Hippocampal formation (tissue), 2 donors: ENCODE measurements at places on chromosomes 7 and 10.
A peak's percentile ranks its signal among the peaks of the same experiment; 100 is the strongest.

- DNase-seq = no peak
These were observed 53.1 kb downstream of the GNAI1 start for GRCh38 chr7:80187727-80188126.

- DNase-seq = peak; percentile 66
These were observed 745.1 kb upstream of the LRRTM3 start for GRCh38 chr10:66180581-66181318.

DNA sequence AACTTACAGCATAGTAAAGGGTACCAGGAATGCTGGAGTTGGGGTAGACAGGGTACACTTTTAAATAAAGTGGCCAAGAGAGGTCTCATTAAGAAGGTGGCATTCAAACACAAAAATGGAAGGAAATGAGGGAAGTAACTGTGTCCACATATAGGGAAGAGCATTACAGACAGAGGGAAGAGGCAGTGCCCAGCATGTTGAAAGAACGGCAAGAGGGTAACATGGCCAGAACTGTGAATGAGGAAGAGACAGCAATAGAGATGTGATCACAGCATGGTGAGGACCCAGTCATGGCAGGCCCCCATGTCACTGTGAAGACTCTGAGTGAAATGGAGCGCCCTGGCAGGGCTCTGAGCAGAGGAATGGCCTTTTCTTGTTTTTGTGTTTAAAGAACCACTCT is 35.1 kb upstream of the ZNRF2 start:
- DNase-seq = no peak

- no peak for DNase-seq
These were observed 44.9 kb downstream of the FIGNL1 start for GRCh38 chr7:50405221-50405620.

DNA sequence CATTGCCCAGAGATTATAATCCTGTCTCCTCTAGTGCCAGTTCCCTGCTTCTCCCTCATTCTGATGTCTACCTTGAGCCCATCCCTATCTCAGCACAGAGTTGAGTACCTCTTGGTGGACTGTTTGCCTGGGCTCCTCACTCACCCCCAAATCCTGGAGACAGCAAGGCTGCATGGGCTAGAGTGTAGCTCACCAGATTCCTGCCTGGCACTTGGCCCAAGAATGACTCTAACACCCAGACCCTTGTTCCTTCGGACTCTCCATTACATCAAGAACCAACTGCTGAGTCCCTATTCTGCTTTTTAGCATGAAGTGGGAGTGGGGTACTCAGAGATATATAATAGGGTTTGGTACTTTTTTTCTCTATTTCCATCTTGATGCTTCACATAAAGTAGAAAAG is 22.1 kb downstream of the FAM13C start:
- DNase-seq = no peak

DNA sequence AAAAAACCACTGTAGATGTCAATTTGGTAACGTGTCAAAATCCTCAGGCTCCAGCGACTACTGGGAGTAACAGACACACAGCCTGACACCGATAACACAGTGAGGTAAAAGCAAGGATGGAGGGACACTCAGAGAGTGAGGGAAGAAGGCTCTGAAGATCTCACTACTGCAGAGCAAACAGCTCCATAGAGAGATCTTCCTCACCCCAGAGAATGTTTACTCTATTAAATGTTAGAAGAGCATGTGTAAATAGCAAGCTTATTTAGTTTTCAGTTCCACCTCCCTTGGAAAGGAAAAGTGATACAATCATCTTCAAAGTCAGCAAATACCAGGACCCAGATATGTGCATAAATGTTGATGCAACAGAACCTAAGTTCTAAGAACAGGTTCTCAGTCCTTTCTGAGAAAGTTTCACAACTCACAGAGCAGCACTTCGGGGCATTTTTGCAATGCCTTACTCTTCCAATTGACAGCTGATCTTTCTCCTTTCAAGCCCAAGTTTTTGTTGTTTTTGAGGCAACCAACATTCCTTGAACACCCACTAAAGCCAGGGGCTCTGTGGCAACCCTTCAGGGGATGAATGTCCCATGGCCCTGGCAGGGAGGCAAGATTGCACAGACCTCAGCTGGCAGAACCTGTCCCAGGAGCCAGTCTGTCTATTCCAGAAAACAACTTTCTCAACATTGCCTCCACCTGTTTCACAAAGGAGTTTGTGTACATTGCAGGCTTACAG is 177.4 kb downstream of the SFMBT2 start:
- DNase-seq = no peak

DNA sequence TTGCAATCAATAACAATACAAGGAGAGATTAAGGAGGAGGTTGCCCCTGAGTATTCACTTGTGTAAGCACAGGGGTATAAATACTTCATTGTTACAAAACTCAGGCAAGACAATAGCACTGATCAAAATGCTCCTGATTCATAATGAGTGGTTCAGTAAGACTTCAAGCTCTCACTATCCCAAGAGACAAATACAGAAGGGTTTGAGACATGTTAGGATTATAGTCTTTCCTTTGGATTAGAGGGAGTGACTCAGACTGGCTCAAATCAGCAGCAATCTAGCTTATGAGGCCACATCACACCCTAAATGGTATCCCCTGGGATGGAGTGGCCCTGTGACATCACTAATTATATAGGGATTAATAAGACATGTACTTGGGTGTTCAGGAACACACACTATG is 167.2 kb upstream of the HGF start:
- DNase-seq = no peak

DNA sequence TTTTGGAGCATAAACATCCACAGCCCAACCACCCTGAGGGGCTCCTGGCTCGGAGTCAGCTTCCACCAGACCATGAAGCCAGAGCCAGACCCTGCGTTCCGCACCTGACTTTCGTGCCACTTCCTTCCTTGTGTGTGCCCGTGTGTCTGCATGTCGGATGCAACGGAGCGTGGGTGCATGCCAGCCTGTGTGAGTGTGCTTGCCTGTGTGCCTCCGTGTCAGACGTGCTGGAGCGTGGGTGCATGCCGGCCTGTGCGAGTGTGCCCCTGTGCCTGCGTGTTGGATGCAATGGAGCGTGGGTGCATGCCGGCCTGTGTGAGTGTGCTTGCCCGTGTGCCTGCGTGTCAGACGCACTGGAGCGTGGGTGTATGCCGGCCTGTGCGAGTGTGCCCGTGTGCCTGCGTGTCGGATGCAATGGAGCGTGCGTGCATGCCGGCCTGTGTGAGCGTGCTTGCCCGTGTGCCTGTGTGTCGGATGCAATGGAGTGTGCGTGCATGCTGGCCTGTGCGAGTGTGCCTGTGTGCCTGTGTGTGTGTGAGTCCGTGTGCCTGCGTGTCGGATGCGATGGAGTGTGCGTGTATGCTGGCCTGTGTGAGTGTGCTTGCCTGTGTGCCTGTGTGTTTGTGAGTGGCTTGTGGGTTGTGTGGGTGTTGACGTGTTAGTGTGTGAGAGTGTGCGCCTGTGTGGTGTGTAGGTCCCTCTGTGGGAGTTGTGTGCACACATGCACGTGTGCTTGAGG is 28.1 kb upstream of the KNDC1 start:
- no peak for DNase-seq

GRCh38 chr10:91579329-91579985 is 53.4 kb downstream of the PPP1R3C start:
- no peak for DNase-seq

DNA sequence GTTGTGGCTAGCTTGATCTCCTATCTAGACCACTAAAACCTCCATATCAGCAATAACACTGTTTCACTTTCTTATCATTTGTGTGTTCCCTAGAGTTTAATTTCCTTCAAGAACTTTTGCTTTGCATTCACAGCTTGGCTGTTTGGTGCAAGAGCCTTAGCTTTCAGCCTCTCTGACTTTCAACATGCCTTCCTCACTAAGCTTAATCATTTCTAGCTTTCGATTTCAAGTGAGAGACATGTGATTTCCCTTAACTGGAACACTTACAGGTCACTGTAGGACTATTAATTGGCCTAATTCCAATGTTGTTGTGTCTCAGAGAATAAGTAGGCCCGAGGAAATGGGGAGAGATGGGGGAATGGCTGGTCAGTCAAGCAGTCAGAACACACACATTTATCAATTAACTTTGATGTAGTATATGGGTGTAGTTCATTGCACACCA is 10.6 kb upstream of the BPGM start:
- DNase-seq = no peak

- DNase-seq = no peak
These were observed 778.5 kb downstream of the NRG3 start for GRCh38 chr10:82653244-82654155.

DNA sequence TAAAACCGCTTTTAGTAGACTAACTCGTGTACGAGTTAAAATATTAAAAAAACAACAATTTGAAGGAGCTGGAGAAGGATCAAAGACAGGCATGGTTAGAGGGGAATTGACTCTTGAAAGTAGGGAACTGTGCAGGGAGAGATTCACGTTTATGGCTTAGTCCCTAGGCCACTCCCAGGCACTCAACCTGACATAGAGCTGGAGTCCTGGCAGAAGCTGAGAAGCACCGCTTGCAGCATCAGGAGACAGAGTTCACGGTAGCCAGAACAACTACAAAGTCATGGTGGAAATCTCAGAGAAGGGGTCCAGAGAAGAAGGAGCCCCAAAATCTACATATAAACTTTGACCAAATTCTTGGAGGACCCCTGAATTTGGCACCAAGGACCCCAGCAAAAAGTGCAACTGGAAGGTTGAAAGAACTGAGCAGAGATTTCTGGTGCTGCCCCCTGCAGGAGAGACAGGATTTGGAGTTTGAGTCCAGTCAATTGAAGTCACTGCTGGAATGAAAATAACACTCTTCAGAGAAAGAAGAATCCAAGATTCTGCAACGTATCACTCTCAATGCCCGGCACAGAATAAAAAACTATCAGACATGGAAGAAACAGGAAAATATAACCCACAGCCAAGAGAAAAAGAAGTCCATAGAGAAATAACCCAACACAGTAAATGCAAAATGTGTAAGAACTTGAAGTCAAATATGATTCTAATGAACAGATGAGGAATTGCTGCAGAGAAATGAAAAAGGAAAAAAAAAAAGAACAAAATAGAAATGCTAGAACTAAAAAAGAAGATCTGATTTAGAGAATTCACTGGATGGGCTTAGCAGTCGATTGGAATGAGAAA is 493.3 kb upstream of the PODXL start:
- no peak for DNase-seq

DNA sequence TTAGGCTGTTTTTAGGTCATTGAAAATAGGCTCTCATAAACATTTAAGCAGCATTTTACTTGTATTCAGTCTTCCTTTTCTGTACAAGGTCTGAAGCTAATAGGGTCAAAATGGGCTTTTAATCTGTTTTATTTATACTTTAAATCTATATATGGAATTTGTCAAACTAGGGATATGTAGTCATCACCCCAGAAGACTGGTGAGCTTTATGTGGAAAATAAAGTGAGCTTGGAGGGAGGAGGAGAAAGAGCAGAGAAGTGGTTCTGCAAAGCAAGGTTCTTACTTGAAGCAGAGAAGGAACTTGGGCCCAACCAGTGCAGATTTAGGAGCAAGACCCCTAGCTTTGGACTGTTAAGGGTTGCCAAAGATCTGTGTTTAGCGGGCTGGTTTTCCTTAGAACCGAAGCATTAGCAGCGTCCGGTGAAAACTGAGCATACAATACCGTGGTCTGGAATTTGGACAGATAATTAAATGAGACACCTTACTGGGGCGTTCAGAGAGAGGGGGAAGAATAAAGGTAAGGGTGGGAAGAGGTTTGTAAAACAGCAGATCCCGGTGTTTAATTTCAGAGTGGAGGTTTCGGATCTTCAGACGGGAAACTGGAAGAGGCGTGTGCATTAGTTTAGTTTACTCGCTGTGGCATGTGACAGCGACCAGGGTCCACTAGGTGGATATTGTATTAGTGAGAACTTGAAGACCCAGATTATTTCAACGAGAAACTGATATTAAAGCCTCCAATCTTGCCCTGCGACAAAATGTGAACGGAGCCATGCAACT is 2.4 kb downstream of the BAMBI start:
- DNase-seq = no peak

- no peak for DNase-seq
These were observed 43.2 kb upstream of the CFAP46 start for GRCh38 chr10:132985546-132985900.
